Heart left ventricle (tissue), 16 donors: ENCODE measurements at places on chromosomes 3 and 15. TPM values are rescaled to one million over a fixed set of nuclear protein-coding genes. Genes with fewer than 3 reads are reported as not detected.

SPINT1 gene
- 0.69 TPM for total RNA-seq

DNA sequence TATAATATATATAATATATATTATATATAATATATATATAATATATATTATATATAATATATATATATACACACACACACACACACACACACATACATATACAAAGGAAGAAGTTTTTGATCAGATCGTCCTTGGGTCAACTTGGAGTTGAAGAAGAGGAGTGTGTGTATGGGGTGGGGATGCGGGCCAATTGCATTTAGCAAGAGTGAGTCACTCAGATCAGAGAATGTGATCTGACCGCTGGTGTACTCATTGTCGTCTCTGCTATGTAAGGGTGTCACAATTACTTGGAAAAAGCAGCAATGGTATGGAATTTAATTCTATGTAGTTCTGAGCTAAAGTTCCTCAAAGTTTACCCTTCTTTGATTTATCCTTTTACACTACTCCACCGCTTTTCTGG is 4.6 kb upstream of the VGLL3 start:
- H3K4me1 ChIP-seq, result peaks cover 5% of the 10 kb centered on the region
- H3K27me3 ChIP-seq, result peaks cover 10% of the 10 kb centered on the region
- no peak overlapping the region for H3K4me3 ChIP-seq

DNA sequence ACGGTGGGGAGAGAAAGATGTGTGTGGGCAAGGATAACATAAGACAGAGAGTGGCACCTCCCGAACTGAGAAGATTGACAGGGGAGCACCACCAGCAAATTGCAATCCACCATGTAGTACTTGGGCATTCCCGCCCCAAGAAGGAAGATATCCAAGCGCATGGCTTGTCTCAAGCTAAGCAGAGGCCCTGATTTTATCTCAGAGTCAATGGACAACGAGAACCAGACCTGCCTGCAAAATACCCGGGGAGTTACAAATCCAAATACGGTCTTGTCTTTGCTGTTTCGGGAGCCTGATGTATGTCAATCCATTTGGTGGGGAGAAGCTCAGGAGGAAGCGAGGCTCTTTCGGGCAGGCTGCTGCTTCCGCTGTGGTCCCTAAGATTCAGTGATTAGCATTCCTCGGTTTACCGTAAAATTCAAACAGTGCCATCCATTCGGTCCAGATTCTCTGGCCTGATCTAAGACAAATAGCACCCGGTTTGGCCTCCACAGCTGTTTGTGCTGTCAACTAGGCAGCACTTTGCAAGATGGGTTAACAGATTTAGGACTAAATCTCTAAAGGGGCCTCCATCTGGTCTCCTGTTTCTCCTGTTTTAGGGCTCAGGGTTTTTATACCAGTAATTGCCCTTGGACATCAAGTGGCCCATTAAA is 97.7 kb upstream of the WNT5A start:
- no peaks in the 10 kb centered on the region for H3K36me3 ChIP-seq
- H3K4me1 ChIP-seq, result no peaks in the 10 kb centered on the region
- no peak for DNase-seq
- H3K27ac ChIP-seq, result no peak overlapping the region

GRCh38 chr15:83588441-83588840 is 65.5 kb upstream of the ADAMTSL3 start:
- no peaks in the 10 kb centered on the region for H3K4me1 ChIP-seq
- no peak overlapping the region for H3K4me3 ChIP-seq
- no peaks in the 10 kb centered on the region for H3K36me3 ChIP-seq

GRCh38 chr3:43259626-43260025 is 26.7 kb upstream of the SNRK start:
- H3K27me3 ChIP-seq, result no peaks in the 10 kb centered on the region
- DNase-seq, result no peak
- H3K36me3 ChIP-seq, result no peaks in the 10 kb centered on the region
- no peak overlapping the region for H3K4me3 ChIP-seq
- H3K27ac ChIP-seq, result no peak overlapping the region
- H3K4me1 ChIP-seq, result no peaks in the 10 kb centered on the region

DNA sequence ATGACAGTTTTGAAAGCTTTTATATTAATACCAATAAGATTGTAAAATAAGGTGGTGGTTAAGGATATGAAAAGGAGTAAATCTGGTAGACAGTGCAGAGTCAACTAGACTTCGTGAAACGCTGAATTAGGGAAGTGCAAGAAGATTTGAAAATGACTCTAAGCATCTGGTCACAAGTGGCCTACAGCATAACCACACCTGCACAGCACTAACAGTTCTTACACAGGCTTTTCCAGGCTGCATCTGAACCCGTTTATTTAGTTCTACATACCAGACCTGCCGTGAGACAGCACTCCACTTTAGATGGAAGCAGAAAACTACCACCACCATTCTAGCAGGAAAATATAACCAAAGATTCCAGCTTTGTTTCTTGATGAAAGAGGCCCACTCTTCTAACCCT is 1.9 kb downstream of the DMXL2 start:
- no peak for DNase-seq
- no peak overlapping the region for H3K27ac ChIP-seq
- no peak overlapping the region for H3K4me3 ChIP-seq
- no peaks in the 10 kb centered on the region for H3K4me1 ChIP-seq

IGSF11 gene
- total RNA-seq, result 2.6 TPM

MRAS gene
- 252 TPM for total RNA-seq
